Stimulated activated CD4-positive, alpha-beta T cell treated with anti-CD3 and anti-CD28 coated beads, Interleukin-4, amount 100 ng/mL, for 24 hours (primary cell): ENCODE measurements at places on chromosomes 13 and 19.
A peak's percentile ranks its signal among the peaks of the same experiment; 100 is the strongest.

DNA sequence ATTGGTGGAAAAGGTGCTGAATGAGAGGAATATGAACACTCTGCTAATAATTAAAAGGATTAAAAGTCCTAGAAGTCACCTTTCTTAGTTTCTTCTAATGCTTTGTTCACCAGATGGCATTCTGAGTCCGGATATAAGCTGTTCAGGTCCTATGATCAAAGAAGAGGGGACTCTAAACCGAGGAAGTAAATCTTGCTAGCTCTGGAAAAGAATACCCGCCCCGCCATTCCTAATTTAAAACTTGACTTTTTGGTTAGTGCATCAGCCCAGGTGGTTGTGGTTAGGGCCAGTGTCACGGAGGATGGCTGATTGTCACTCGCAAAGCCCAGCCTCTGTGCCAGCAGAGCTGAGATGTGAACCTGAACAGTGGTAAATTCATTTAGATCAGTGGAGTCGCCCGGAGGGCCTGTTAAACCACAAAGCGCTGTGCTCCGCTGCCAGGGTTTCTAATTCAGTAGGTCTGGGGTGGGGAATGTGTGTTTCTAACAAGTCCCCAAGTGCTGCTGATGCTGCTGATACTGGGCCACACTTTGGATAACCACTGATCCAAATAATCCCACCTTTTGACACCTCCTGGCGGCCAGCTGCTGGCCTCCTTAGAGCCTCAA is 425.4 kb downstream of the DCT start:
- DNase-seq: no peak

- DNase-seq: no peak
Observed at GRCh38 chr19:41666075-41666474, 22.0 kb downstream of the CEACAM7 start.

- no peak for DNase-seq
Observed at GRCh38 chr19:48818234-48818820, 7.5 kb upstream of the BCAT2 start.

DNA sequence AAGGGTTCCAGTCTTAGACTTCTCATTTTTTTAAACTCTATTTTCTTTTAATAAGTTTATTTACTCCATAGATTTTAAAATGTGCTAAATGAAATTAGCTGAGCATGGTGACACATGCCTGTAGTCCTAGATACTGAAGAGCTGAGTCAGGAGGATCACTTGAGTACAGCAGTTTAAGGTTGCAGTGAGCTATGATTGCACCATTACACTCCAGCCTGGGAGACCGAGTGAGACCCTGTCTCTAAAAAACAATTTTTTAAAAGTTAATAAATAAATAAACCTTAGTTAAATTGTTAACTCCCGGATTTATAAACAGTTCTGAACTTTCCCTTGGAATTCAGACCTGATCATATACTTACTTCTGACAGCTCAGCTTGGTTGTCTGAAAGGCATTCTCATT is 32.5 kb downstream of the PCDH20 start:
- DNase-seq: no peak

DNA sequence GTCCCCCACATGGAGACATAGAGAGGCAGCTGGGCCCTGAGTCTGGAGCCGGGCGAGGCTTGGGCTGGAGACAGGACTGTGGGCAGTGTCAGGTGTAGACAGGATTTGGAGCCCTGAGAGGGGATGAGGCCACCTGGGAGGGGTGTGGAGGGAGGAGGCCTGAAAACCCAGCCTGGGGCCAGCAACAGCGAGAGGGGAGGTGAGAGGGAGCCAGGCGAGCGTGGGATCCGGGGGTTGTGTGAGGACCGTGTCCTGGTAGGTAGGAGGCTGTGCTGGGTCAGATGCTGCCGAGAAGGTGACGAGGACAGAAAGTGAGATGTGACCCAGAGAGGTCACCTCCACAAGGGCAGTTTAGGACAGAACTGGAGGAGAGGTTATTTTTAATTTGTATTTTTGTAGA is 7.4 kb downstream of the MPND start:
- no peak for DNase-seq

DNA sequence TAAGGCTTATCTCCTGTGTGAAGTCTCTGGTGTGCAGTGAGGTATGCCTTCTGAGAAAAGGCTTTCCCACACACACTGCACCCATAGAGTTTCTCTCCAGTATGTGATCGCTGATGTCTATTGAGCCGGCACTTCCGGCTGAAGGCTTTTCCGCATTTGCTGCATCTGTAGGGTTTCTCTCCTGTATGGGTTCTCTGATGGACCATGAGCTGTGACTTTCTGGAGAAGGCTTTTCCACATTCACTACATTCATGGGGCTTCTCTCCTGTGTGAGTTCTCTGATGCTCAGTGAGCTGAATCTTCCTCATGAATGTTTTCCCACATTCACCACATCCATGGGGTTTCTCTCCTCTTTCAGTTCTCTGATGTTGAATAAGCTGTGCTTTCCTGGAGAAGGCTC is 14.7 kb downstream of the ZNF577 start:
- no peak for DNase-seq

DNA sequence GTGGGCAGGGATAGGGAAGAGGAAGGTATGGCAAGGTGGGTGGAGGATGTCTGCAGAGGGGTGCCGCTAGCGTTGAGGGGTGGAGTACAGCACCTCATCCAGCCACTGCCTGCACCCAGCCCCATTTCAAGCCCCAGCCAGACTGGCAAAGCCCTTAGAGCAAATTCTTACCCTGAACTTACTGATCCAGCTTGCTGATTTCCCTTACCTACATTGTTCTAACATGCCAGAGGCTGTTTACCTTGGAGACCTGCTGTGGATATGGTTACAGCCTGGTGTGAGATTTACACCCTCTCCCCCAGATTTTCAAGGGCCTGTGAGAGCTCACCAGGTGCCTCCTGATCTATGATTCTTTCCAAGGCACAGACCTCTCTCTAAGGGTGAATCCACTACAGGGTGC is 86.0 kb downstream of the ZNF726 start:
- no peak for DNase-seq

GRCh38 chr19:38908911-38909310 is 3.1 kb downstream of the CCER2 start:
- no peak for DNase-seq

DNA sequence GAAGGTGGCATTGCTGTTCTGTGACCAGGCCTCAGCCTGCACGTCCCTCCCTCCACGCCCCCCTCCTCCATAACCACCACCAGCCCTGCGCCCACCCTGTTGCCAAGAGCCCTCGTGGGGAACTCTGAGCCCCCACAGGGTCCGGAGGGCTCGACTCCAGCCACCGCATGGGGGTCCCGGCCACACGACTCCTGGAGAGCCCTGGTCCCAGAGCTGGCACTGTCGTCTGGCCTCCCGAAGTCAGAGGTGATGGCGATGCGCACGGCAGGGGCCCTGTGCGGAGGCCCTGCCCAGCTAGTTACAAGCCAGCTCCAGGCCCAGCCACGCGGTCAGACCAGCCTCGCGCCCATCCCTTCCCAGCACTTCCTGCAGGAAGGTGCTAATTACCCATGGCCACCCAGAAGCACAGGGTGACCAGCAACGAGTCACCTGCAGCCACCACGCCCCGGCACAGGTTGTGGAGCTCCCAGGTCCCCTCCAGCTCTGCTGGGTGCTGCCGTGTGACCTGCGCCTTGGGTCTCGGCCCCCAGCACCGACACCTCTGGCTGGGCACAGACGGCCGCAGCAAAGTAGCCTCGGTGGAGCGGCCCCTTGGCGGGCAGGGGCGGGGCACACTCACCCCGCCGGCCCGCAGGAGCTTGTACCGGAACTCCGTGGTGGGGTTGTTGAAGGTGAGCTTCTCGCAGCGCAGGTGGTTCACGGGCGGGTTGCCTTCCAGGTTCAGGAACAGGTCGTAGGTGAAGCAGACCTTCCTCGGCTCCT is 49.6 kb downstream of the MLLT1 start:
- no peak for DNase-seq

- no peak for DNase-seq
Observed at GRCh38 chr13:53010374-53011105, 18.1 kb upstream of the OLFM4 start.

- no peak for DNase-seq
Observed at GRCh38 chr13:47159853-47160550, 263.1 kb upstream of the HTR2A start.

DNA sequence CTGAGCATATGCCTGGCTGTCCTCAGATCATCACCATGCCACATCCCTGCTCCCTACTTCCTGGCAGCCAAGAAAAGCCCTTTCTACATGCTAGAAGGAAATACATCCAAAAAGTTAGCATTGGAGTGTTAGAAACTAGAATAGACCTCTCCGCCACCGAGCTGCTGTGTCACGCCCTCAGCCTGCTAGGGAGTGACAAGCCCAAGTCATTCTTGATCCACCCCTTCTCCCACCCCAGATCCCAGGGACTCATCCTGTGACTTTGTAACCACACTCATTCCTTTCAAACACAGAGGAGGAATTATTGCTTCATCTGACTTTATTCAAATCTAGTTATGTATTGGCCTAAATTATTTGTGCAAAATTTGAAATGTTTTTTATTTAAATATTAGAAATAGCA is 45.3 kb downstream of the POLR1D start:
- no peak for DNase-seq

GRCh38 chr13:105952973-105953290 is 582.5 kb downstream of the EFNB2 start:
- DNase-seq: no peak

DNA sequence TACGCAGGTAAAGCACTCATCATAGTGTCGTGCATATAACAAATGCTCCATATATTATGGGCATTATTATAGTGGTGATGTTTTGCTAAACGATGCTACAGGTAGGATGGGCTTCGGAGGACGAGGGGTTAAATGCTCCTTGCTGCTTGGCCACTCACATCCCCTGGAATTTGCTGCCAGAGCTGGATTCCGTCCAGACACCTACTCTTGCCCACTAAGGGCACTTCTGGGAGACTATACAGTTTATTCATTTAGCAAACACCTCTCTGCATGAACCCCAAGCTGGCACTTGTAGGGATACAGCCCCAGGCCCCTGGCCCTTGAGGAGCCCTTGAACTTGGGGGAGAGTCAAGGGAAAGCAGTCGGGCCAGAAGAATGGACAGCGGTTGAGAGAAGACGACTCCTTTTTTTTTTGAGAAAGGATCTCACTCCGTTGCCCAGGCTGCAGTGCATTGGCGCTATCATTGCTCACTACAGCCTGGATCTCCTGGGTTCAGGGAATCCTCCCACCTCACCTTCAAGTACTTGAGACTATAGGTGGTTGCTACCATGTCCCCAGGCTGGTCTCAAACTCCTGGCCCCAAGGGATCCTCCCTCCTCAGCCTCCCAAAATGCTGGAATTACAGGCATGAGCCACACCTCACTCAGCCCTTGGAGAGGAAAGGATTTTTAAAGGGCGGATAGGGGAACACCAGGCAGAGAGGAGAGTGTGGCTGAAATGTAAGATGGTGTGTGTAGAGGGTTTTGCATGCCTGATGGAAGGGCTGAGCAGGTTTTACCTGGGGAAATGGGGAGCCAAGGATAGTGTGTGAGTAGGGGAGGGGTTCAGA is 1.1 kb upstream of the MRPL34 start:
- no peak for DNase-seq

- DNase-seq: no peak
Observed at GRCh38 chr19:35996777-35997176, 1.8 kb downstream of the SDHAF1 start.

DNA sequence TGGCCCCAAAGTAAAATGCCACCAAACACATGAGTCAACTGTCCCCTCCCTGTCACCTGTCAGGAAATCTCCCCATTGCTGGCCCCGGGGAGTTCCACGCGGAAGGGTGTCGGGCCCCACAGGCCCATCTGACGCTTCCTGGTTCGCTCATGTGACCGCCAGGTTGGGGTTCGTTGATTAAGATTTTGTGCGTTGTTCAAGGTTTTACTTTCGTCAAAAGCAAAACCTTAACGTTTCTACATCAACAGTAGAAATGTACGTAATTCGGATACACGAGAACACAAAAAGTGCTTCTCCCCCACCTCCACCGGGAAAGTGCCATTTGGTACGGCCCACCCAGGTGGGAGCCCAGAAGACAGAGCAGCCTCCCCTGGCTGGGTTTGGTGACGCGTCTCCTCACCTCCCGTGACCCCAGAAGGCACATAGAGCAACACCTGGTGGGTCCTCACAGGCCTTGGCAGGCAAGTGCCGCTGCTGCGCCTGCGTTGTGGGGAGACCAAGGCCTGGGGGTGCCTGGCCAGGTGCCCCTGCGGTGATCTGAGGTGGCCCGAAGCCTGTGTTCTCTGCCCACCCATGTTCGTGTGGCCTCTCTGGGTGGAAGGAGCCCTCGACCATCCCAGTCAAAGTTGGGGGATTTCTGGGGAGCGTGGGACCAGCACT is 161.6 kb downstream of the KDM4B start:
- peak; percentile 34 for DNase-seq

DNA sequence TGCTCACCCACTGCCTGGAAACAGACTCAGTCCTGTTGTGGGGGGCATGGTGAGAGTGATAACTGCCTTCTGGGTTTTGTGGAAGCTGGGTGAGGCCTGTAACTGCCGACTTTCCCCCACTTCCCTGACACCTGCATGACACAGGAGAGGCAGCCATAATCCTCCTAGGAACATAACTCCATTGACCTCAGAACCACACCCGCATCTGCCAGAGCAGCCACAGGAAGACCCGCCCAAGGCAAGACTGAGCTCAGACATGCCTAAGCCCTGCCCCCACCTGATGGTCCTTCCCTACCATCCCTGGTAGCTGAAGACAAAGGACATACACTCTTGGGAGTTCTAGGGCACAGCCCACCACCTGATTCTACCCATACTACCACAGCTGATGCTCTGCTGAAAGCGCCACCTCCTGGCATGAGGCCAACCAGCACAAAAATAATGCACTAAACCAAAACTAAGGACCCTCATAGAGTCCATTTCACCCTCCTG is 326.7 kb downstream of the RBM26 start:
- no peak for DNase-seq

DNA sequence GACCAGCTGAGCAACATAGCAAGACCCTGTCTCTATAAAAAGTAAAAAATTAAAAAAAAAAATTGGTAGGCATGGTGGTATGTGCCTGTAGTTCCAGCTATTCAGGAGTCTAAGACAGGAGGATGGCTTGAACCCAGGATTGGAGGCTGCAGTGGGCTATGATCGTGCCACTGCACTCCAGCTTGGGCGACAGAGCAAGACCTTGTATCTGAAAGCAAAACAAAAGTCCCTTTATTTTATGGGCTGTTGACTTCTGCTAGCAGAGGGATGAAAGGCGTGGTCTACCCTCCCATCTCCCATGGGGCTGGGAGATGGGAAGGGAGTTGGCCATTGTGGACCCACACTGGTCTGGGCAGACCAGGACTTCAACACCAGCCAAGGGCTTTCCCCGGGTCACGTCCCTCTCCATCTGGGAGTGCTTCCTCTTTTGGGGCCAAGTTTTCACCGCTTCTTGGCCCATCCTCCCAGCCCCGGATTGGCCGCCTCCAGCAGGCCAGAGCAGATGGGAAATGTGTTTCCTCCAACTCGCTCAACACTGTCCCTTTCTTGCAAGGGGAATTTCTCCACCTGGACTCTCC is 2.2 kb upstream of the TNFSF9 start:
- no peak for DNase-seq
